ENCODE measurements at places on chromosomes 4 and X.

DNA sequence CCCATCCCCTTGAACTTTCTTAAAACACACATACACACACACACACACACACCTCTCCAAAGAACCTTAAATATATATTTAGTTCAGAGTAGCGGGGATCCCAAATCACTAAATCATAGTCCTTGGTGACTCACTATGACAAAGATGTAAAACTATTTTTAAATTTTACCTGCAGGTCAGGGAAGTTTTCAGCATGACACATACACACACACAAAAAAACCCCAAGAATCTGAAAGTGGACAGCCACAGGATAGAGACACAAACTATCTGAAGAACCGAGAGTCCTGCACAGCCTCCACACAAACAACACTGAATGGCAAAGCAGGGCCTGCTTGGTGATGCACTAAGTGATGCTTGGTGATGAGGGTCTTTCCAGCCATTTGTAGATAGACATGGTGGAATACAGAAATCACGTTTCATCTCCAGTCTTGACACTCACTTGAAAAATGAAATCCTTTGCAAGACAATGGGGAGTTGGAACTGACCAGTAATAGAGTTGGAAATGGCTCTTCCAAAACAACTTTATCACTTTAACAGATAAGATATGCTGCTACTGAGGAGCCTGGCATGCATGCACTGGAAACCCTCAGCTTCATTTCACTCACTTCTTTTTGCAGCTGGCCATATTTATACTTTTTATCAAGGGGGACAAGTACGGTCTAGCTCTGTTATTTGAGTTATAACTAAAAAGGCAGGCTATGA, 307.3 kb downstream of the RAPGEF2 start:
- no peak for DNase-seq

GRCh38 chrX:65532016-65532415, 2.6 kb downstream of the LAS1L start:
- DNase-seq = no peak

DNA sequence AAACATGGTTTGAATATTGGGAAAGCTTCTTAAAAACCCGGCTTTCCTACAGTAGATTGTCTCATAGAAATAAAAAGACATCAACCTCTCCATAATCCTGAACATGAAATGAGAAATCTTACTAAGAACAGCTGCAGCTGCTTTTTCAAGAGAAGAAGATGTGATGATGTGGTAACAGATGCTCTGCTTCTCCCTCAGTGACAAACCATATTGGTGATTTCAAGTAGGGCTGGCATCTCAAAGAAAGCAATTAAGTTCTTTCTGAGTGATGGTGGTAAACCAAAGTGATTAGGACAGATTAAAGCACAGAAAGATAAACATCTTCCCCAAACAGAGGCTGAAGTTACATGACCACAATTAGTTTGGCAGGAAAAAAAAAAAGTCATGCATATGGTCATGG, 1477.7 kb downstream of the RAPGEF2 start:
- DNase-seq = no peak

GRCh38 chr4:164943192-164943591, 34.3 kb downstream of the TRIM61 start:
- DNase-seq = no peak

DNA sequence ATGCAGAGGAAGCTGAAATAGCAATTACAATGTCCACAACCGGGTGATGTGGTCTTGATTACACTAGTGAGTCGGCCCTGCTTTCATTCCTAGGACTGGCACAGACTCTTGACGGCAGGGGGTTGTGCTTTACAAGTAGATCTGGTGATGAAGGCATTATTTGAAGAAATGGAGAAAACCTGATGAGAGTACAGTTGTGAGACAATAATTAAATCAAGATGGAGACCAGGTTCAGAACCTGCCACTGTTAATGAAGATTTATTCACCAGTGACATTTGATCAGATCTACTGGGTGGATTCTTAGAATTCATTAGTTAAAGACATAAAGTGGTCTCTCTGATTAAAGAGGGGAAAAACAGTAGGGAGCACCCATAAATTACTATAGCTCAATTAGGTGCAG, 747.2 kb downstream of the STPG2 start:
- no peak for DNase-seq

- DNase-seq = peak; percentile 34
Observed at GRCh38 chr4:185238215-185238681, 28.9 kb downstream of the SNX25 start.

GRCh38 chrX:15873566-15873965, 19.0 kb upstream of the AP1S2 start:
- DNase-seq = no peak

DNA sequence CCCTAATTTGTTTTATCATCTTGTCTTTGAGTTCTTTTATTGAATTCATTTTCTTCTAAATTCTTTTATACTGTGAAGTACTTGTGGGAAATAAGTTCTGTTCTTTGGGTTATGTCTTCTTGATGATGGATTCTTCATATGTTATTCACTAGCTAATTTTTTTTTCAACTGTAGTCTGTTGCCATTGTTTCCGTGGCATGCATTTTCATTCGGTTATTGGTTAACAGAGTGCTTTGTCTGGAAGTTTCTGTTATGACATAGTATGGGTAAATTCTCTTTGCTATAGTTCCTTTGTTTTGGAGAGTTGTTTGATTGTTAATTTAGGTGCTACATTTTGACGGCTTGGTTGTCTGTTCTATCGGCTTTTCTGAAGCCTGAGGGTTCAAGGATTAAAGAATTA, 184.9 kb upstream of the AADAT start:
- no peak for DNase-seq

DNA sequence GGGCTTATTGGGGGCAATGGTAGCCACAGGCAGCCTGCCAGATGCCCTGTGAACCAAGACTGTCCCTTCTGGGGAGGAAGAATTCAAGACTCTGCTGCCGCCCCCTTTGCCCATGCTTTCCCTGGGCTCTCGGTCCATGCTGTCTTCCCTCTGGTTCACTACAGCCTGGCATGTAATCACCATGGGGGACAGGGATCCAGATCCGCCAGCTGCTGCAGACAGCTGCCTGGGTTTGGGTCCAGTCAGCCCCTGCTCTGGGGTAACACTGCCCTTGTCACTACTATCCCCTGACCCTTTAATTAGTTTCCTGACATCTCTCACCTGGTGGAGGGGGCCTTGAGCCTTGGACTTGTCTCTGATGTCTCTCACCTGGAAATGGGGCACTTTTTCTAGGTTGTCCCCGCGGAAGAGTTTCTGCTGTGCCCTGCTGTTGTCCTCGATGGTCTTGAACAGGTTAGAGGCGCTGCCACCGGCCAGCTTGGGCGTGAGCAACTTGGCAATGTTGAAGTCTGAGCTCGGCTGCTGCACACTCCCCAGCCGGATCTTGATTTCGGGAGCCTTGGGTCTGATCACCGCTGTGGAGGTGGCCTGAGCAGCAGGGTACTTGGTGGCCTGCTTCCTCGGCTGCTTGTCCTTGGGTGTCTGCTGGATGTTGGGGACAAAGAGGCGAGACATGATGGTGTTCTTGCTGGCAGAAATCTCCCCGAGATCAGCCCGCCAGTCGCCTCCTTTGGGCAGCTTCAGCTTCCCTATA, 6.4 kb downstream of the C4orf54 start:
- no peak for DNase-seq

GRCh38 chr4:73762409-73762808, 22.0 kb downstream of the CXCL8 start:
- no peak for DNase-seq

GRCh38 chr4:4316150-4316495, 26.1 kb downstream of the ZBTB49 start:
- no peak for DNase-seq

- no peak for DNase-seq
Observed at GRCh38 chrX:38989076-38989475, 187.8 kb downstream of the MID1IP1 start.

DNA sequence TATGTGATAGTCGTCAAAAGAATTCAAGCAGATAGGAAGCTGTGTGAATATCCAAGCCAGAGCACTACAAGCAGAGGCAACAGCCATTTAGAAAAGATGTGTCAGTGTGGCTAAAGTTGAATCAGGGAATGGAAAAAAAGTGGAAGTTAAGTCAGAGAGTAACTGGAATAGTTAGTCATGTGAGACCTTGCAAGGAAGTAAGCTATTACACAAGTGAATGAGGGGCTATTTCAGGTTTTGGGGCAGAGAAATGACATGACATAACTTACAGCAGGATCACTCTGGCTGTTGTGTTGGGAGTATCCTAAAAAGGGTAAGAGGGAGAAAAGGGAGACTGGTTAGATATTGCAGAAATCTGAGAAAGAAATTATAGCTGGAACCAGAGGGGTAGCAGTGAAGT, 236.6 kb upstream of the PCDH18 start:
- DNase-seq = no peak

GRCh38 chr4:110108960-110109359, 89.5 kb downstream of the ELOVL6 start:
- no peak for DNase-seq

- DNase-seq = no peak
Observed at GRCh38 chr4:30619679-30620078, 100.5 kb upstream of the PCDH7 start.

GRCh38 chr4:41324861-41325260, 68.1 kb downstream of the UCHL1 start:
- no peak for DNase-seq

- peak; percentile 10 for DNase-seq
Observed at GRCh38 chr4:101292901-101293300, 54.4 kb downstream of the PPP3CA start.
